ENCODE measurements at places on chromosomes 13 and 19.
A peak's percentile ranks its signal among the peaks of the same experiment; 100 is the strongest.

DNA sequence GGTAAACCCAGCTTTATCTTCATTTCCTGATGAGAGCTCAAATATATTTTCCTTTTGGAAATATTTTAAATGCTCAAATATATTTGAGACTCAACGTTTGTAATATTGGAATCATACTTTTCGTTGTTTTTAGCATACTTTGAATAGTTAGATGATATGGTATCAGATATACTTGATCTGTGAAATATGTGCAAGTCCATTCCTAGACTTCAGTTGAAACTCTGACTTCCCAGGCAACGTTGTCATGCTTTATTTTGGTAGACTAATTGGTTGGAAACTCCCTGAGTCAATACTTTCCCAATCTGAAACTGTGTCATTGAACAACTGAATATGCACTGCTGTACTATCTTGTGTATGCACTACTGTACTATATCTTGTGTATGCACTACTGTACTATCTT, 378.5 kb downstream of the MYO16 start:
- no peak for DNase-seq

- no peak for DNase-seq
Observed at GRCh38 chr19:525857-526419, 5.6 kb upstream of the CDC34 start.

DNA sequence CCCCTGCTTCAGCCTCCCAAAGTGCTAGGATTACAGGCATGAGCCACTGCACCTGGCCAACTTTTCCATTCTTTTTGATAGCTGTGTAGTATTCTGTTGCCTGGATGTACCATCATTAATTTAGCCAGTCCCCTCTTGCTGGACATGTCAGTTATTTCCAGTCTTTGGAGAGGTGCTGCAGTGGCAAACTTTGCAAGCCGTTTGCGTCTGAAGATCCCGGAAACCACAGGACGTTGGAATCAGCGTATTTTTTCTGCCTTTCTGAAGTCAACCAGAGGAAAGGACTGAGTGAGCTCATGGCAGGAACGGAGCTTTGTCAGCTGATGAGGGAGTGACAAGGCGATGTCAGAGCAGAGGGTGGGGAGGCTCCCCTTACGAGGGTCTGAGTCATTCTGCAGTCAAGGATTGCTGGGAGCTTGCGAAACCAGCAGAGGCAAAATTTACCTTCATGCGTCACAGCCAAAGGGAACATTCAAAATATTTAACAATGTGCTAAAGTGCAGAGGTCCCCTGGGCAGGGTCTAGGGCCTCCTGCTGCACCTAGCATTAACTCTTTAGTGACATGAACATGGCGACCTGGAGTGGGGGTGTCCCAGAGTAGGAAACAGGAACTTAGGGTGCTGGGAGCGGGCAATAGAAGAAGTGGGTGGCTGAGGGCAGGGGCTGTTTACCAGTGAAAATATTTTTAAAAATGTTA, 5.6 kb downstream of the C5AR1 start:
- DNase-seq, result peak; percentile 98

GRCh38 chr13:110262082-110262436, 44.9 kb downstream of the COL4A1 start:
- DNase-seq, result no peak

DNA sequence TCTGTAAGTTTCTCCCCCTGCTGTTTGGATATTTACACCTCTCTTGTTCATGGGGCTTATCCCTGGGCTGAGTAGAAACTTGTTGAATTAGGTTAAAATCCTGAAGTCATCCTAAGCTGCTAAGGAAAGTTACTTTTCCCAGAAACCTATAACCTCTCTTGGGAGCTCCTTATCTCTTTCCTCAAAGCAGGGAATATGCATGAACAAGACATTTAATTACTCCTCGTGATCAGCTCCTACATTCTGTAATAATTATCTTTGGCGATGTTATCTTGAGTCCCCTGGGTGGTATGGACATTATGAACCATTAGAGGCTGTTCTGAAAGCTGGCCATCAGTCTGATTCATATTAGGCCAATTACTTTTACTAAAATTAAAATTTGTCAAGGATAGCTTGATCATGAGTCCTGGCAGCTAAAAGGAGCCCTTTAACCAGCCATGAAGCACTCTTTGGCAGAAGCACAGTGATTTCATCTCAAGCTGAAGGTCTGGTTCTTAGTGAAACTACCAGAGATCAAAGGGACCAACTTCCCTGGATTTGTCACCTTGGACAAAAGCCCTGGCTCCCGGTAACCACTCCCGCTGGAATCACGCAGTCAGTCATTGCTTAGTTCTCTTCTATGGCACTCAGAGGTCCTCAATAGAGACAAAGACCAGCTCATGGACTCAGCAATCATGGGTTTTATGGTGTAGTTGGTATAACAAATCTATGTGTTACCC, 811.8 kb downstream of the UQCRFS1 start:
- no peak for DNase-seq

DNA sequence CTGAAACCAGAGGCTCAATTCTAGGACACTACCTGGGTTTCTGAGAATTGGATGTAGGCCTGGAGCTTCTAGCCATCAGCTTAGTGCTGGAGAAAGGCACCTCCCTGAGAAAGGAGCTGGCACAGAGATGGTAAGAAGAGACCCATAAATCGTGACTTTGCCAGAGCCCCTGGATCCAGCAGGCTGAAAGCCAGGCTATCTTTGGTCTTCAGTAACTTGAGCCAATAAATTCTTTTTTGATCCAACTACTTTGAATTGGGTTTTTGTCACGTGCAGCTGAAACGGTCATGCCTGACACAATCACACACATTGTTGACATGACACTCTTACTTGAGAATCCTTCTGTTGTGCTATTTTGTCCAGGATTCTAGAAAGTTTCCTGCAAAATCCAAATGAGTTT, 103.4 kb downstream of the LHFPL6 start:
- no peak for DNase-seq

- no peak for DNase-seq
Observed at GRCh38 chr13:84433024-84433423, 550.8 kb upstream of the SLITRK1 start.

- DNase-seq, result no peak
Observed at GRCh38 chr13:98889419-98890085, 88.3 kb downstream of the DOCK9 start.

GRCh38 chr13:34335014-34336007, 517.4 kb downstream of the RFC3 start:
- no peak for DNase-seq

- peak; percentile 41 for DNase-seq
Observed at GRCh38 chr13:21058361-21058760, 3.0 kb downstream of the LATS2 start.

DNA sequence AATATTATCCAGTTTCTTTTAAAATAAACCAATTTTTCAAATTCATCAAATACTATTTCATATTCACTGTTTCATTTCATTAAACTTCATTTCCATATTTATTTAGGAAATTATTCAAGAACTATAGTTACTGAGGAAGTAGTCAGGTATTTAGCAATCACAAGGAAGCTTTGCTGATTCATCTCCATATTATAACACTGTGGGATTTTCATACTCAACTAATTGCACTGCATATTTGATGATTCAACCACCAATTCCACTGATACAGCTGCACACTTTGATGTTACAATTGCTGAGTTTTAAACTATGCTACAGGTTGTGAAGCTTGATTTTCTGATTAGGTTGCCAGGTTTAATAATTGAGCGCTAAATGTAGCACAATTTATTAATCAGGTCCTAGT, 556.8 kb upstream of the SLITRK1 start:
- peak; percentile 56 for DNase-seq

- no peak for DNase-seq
Observed at GRCh38 chr19:21751384-21751783, 16.0 kb downstream of the ZNF100 start.

DNA sequence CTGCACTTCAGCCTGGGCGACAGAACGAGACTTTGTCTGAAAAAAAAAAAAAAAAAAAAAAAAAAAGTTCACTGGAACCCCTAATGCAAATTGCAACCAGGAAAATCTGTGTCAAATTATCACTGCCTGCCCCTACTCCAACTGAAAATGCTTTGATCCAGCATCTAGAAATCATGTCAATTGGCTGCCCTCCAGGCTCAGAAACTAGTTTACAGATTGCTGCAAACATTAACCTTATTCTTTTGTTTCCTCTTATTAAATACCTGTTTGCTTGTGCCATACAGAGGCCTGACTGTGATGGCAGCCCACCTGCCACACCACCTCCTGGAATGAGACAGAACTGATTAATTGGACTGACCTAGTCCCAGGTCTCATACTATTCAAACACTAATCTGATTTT, 18.6 kb upstream of the AKT2 start:
- no peak for DNase-seq

GRCh38 chr19:5828661-5829566, 10.6 kb downstream of the FUT6 start:
- DNase-seq, result no peak

DNA sequence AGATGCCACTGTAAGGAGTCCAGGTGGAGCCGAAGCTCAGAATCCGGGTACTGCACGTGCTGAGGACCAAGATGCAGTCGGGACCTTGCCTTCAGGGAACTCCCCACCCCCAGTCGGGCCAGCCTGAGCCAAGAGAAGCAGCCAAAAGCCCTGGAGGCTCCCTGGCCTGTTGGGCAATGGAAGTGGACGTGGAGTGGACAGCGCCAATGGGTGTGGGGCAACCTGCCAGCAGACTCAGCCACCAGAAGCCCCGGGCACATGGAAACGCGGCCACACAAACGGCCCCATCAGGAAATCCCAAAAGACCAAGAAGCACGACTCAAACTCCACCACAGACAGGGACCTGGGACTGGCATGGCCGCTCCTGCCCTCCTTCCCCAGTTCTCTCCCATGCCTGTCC, 30.0 kb upstream of the KCTD15 start:
- DNase-seq, result no peak

DNA sequence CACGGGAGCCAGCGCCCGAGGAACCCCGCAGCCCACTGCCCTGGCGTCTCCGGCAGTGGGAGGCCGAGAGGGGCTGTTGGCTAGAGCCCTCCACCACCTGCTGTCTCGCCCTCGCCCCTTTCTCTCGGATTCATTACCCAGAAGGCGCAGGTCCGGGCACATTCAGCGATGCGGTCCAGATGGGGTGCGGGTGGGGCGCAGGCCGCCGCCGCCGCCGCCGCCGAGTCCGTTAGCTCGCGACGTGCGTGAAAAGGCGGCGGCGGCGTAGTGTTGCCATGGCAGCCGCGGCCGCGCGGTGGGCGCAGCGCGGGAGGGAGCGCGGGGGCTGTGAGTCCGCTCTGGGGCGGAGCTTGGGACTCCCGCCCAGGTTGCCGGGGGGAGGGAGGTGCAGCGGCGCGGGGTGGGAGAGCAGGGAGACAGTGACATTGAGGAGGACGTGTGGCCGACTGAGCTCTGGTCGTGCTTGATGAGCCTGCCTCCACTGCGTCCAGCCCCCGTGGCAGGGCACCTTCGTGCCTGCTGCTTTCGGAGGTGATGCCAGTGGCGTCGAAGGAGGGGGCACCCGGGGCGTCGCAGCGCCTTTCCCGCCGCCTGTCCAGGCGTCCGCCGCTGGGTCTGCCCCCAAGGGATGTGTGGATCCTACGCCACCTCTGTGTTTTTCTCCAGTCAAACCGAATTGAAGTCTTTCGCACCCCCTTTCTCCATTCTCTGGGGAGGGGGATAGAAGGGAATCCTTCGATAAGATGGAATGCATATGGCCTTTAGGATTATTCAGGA, at the start of gene KATNAL1:
Gene KATNAL1 (minus strand): TSS at position 358 of the 777 bp plus-strand sequence. CDS start 23,774 bp downstream, outside the sequence.
- peak; percentile 57 for DNase-seq

- DNase-seq, result peak; percentile 36
Observed at GRCh38 chr19:48290401-48290770, 20.5 kb downstream of the ZNF114 start.

DNA sequence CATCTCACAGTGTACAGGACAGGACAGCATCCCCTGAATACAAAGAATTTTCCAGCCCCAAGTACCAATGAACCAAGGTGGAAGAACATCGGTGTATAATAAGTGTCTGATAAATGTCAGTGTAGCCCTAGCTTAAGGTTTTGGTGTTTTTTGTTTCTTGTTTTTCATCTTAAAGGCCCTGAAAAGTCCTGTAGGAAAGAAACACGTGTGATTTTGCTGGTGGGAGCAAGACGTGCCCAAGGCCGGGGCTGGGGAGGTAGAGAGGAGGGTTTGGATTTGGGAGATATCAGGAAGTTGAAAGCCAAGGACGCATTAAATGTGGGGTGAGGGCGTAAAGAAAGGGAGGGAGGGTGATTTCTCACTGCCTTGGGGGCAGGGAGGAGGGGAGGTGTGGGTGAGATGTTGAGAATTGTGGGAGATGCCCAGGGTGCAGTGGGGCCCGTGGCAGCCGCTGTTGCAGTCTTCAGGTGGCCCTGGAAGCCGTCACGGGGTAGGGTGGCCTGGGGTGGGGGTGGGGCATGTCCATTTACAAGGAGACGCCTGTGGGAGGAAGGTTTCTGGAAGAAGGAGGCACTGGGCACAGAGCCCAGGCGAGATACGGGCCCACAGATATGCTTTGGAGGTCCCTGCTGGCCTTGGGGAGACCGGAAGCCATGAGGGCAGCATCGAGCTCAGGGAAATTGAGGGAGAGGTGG, 6.7 kb downstream of the CAMSAP3 start:
- DNase-seq, result no peak

- no peak for DNase-seq
Observed at GRCh38 chr19:33620611-33621010, 1.1 kb upstream of the CHST8 start.

- no peak for DNase-seq
Observed at GRCh38 chr19:29569038-29569911, 36.8 kb upstream of the POP4 start.

DNA sequence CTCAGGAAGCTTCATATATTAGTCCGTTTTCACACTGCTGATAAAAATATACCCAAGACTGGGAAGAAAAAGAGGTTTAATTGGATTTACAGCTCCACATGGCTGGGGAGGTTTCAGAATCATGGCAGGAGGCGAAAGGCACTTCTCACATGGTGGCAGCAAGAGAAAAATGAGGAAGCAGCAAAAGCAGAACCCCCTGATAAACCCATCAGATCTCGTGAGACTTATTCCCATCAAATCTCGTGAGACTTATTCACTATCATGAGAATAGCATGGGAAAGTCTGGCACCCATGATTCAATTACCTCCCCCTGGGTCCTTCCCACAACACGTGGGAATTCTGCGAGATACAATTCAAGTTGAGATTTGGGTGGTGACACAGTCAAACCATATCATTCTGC, 23.1 kb downstream of the FLT3 start:
- no peak for DNase-seq

GRCh38 chr13:71806886-71807285, 60.1 kb downstream of the DACH1 start:
- no peak for DNase-seq

GRCh38 chr19:45471111-45471930, 3.5 kb downstream of the FOSB start:
- no peak for DNase-seq

DNA sequence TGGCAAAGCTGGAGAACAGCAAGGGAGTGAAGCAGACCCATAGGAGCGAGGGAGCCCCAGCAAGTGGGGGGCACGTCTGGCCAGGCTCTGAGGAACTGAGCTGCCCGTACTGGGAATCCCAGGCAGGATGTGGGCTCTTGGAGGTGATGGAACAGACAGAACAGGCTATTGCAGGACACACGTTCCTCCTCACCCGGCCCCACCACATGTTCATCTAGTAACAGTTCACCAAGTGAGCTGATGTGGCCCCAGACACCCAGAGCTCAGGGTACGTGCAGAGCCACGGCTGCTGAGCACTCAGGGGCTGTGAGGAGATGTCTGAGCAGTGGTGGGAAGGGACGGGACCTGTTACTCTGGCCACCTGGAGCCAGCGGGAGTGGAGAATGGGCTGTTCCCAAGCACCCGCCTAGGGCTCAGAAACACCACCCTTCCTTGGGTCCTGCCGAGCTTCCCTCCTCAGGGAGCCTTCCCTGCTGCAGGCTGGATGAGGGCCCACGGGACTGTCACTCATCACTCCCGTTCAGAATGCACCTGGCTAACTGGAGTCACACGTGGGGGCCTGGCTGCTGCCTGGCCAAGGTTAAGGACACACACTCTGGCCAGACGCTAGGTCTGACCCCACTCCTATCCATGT, 18.4 kb downstream of the ELL start:
- DNase-seq, result no peak

Data from MCF 10A (cell line).